ENCODE measurements at places on chromosomes 7 and 10.

DNA sequence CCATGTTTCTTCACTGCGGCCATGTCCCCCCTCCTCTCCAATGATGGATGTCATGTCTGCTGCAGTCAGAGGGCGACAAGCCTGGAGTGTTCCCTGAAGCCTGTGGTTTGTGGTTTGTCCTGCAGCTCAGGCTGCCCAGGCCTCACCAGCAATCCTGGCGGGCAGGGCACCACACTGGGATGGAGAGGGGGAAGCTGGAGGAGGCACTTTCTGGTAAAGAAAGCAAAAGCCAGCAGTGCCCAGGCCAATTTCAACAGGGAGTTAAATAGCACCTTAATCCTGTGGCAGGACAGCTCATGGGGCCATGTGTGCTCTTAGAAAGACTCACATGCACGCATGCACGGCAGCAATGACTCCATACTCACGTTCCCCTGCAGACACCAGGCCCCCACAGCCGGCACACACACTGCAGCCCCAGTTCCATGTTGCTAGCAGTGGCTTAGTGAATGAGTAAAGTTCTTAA is 158.3 kb downstream of the EGFR start:
- DNase-seq = no peak

- DNase-seq = no peak
Measured at GRCh38 chr10:98418665-98419468, 3.9 kb upstream of the PYROXD2 start.

DNA sequence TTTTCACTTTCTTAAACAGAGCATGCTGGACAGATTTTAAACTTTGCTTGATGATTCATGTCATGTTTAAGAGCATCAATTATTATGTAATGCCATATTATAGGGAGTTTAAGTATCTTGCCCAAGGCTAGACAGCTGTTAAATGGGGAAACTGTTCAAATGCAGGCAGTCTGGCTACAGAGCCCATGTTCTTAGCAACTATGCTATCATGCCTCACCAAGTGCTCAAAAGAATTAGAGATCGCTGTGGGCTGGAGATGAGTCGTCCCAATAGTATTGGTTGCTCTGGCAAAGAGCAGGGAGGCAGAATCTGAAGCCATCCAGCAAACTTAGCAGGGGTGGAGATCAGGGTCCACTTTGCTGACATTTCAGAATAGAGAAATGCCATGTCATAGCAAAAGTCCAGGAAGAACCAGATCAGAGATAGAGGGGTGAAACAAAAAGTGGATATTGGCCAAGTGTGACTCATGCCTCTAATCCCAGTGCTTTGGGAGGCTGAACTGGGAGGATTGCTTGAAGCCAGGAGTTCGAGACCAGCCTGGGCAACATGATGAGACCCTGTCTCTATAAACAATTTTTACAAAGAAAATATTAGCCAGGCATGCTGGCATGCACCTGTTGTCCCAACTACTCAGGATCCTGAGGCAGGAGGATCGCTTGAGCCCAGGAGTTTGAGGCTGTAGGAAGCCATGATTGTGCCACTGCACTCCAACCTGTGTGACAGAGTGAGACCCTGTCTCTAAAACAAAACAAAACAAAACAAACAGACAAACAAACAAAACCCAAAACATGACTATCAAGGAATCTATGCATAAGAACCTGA is 57.8 kb downstream of the BAMBI start:
- DNase-seq = peak; percentile 84

DNA sequence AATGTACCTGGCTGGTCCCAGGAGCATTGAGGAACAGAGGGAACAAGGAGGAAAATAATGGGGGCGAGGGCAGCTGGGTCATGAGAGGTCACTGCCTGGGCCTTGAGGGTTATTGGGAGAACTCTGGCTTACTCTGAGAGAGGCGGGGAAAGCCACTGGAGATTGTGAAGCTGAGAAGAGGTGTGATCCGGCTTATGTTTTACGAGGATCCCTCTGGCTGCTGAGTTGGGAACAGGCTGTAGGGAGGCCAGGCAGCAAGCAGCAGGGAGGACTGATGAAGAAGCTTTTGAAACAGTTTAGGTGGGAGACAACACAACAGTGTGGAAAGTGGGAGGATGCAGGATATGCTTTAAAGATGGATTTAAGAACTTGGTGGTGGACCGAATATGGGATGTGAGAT is 87.3 kb downstream of the FANK1 start:
- no peak for DNase-seq

DNA sequence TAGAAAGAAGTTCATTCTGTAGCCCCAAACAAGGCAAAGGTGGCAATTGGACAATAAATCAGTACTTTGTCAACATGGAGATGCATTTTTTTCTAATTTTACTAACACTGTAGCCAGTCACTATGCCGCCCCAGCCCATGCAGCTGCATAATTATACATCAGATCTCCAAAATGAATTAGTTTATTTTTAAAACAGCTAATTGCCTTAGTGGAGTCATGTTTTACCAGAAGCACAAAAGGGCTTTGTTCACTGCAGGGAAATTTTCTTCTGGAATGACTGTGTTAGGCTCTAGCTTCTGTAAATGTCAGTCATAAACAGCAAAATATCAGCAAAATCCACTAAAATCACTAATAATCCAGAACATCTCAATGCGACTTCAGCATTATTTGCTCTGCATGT is 20.1 kb upstream of the HDAC9 start:
- DNase-seq = no peak

DNA sequence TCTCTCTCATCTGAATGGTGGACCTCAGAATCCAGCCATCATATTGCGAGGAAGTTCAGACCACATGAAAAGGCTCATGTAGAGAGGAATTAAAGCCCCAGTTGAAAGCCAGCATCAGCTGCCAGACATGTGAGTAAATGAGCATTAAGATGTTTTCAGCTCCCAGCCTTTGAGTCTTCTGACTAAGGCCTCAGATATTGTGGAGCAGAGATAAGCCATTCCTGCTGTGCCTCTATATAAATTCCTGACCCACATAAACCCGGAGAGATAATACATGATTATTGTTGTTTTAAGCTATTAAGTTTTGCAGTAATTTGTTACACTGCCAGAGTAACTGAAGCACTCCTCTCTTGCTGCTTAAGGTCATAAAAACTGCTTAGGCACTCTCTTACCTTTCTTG is 14.6 kb downstream of the FAM149B1 start:
- no peak for DNase-seq

DNA sequence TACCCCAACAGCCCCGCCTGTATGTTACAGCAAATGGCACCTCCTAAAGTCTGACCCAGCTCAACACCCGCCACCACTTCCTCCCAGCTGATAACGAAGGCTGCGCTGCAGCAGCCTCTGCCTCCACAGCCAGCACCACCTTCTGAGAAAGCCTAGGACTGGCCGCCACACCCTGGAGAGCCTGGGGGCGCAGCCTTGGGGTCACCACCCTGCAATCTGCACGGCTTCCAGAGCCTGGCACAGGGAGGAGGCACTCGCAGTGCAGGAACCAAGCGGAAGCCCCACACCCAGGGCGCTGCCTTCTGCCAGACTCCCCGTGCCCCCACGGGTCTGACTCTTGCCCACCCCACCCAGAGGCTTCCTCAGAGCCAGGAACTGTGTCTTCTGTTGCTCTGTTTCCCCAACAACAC is 112.5 kb downstream of the MAD1L1 start:
- DNase-seq = no peak

GRCh38 chr7:5452470-5452899 is 28.9 kb upstream of the TNRC18 start:
- peak; percentile 60 for DNase-seq

DNA sequence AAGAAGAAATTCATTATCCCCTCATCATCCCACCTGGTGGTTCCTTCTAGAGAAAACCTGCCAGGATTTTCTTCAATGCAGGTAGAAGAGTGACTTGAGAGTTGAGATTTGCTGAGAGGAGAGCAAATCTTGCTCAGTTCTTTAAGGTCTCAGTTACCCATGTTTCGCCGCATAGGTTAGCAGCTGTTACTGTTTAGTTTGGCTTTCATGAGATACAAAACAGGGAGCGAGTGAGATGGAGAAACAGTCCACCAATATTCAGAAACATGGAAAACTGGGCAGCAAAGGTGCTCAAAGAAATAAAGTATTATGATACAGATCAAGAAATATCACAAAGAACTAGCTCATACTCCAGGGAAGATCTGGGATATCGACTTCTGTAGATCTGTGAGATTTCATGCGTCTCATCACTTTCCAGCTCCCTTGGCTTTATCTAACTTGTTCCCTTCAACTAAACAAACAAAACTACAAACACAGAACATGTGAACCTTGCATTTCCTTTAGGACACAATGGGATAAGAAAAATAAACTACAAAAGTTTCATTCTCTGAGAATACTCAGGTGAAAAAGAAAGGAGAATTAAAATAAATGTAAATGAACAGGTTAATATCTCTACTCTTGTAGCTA is 63.4 kb downstream of the AKR1C4 start:
- DNase-seq = no peak

- DNase-seq = no peak
Measured at GRCh38 chr7:2621061-2621828, 10.5 kb upstream of the TTYH3 start.

- no peak for DNase-seq
Measured at GRCh38 chr7:101442426-101443070, 79.9 kb downstream of the COL26A1 start.

GRCh38 chr10:18094332-18094731 is 45.9 kb upstream of the CACNB2 start:
- no peak for DNase-seq

GRCh38 chr7:99554939-99555338 is 3.0 kb upstream of the FAM200A start:
- DNase-seq = peak; percentile 27

DNA sequence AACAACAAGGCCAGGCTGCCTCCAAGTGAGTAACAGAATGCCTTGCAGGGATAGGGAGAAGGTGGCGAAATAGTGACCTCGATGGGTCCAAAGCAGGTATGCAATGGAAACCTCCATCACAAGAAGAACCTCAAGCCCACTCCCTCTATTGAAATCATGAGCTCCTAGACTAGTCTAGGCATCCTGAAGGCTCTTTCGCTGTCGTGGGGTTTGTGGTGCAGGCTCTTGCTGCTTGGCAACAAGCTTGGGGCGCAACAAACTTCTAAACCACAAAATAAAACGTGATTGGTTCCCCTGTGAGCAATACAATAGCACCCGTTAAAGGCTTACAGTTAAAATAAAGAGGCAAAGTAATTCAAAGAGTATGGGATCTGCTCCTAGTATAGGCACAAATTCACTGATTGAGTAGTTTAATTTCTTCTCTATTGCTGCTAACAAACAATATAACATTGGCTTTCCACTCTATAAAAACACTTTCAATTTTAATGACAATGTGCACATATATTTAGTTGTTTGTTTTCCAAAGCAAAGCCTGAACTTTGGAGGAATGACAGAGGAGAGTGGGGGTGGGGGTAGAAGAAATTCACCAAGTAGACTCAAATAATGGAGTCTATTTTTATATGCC is 64.1 kb downstream of the C10orf67 start:
- no peak for DNase-seq

DNA sequence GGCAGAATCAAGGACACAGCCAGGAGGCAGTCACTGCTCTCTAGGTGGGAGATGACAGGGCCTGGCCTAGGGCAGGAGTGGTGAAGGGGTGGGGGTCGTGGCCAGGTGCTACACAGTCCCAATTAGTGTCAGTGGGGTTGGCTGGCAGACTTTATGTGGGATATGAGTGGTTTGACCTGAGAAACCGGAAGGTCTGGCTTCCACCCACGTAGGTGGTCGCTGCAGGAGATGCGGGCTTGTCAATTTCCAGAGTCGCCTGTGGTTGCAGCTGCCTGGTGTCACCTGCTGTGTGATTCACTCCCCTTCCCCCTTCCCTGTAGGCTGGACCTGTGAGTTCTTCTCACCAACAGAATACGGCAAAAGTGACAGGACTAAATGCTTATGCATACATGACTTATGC is 124.3 kb downstream of the KLF6 start:
- DNase-seq = no peak

GRCh38 chr7:158428131-158428836 is 159.3 kb downstream of the PTPRN2 start:
- DNase-seq = no peak

GRCh38 chr10:120689777-120690529 is 161.2 kb upstream of the WDR11 start:
- no peak for DNase-seq

DNA sequence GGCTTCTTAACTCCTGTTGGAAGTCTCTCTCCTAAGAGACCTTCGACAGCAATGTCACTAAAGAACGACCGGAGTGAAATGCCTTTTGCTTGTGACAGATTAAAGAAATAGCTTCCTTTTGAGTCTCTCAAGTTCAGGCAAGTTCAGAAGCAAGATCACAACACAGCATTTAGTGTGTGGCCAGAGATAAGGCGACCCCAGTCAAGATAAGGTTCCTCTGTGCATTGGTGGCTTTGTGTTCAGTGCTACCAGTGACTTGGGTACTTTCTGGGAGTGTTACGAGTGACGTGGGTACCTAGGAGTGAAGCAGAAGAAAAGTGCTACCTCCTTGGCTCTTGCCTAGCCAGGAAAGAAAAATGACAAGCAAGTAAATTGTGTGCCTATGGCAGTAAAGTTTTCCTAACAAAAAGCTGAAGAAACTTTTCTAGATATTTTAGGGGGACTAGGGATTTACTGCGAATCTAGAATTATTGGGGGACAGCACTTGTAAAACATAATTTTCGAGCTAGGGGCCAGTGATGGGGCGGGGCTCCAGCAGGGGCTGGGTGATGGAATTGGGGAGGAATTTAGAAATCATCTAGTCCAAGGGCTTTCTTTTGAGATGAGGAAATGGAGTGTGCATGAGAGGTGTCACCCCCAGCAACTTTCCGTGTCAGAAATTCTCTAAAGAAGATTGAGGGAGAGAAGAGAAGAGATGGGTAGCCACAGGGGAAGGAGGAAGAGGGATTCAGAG is 191.9 kb upstream of the LYZL2 start:
- peak; percentile 85 for DNase-seq

- DNase-seq = no peak
Measured at GRCh38 chr10:23461557-23461956, 22.7 kb downstream of the OTUD1 start.

- peak; percentile 4 for DNase-seq
Measured at GRCh38 chr7:30032310-30033125, 4.3 kb downstream of the PLEKHA8 start.

- no peak for DNase-seq
Measured at GRCh38 chr10:48404646-48405045, 98.2 kb downstream of the MAPK8 start.

DNA sequence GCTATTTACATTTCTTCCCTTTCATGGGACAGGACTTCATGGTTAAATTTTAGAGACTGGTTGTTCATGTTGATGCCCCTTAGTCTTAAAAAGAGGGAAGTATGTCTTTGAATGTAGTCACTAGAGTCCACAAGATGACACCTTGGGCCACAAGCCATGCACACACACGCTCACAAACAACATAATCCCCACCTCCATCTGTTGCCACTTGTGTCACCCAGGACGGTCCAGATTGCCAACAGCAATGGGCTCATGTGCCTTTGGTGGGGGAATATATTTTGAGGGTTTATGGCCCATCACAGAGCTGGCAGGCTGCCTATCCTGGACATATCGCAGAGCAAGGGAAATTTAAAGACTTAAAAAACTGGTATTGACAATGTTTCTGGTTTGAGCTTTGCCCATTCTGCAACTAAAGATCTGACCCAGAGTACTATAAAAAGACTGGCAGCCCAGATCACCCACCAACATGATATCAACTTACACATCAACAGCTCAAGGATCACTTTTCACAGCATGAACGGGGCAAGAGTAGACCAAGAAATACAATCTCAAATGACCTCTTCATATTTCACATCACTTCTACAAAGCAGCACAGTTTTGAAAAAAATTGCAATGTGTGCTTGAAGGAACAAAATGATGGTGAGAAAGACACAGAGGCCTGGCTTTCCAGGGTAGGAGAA is 50.5 kb downstream of the STRA8 start:
- DNase-seq = no peak

- DNase-seq = peak; percentile 89
Measured at GRCh38 chr7:95723583-95724180, 48.7 kb upstream of the DYNC1I1 start.

Measured in OCI-M1 (cell line).